D721Med (cell line): ENCODE measurements at places on chromosomes 16 and 17.

DNA sequence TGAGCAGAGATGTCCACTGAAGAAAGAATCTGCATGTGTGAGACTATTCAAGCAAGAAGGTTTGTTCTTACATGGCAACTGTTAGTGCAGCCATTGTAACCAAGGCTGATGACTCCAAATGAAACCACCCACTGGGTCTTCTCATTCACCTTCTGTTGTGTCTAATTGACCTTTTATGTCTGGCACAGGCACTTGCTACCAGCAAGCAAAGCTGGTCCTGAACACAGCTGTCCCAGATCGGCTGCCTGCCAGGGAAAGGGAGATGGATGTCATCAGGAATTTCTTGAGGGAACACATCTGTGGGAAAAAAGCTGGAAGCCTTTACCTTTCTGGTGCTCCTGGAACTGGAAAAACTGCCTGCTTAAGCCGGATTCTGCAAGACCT is 3.6 kb downstream of the CDC6 start:
- DNase-seq, result no peak

- peak; percentile 37 for DNase-seq
Measured at GRCh38 chr16:71426069-71426879, 15.6 kb downstream of the TLE7 start.

GRCh38 chr17:56021681-56022190 is 131.5 kb upstream of the ANKFN1 start:
- no peak for DNase-seq

GRCh38 chr17:49112936-49113335 is 19.6 kb upstream of the B4GALNT2 start:
- no peak for DNase-seq

DNA sequence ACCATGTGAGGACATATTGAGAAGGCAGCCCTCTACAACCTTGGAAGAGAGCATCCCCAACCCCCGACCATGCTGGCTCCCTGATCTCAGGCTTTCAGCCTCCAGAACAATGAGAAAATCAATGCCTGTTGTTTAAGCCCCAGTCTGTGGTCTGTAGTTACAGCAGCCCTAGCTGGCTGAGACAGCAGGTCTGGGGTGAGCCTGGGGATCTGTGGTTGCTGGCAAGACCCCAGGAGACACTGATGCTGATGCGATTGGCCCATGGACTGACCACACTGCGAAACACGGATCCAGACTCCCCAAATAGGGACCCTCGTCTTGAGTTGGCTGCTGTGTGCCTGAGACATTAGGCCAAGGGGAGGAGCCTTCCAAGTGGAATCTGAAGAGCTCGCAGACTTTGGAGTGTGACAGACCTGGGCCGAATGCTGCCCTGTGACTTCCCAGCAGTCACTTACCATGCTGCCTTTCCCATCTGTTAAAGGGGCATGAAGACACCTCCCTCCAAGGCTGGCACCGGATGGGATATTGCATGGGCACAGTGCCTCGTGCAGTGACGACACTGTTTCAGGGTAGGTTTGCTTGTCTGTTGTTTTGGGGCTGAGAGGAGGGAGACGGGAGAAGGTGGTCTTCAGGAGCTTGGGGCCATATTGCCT is 147.8 kb upstream of the RPL38 start:
- no peak for DNase-seq

GRCh38 chr17:21272881-21273792 is 11.4 kb upstream of the MAP2K3 start:
- no peak for DNase-seq

- no peak for DNase-seq
Measured at GRCh38 chr17:4293572-4293971, 29.8 kb upstream of the ANKFY1 start.

- DNase-seq, result no peak
Measured at GRCh38 chr17:33096161-33096560, 104.5 kb downstream of the SPACA3 start.

DNA sequence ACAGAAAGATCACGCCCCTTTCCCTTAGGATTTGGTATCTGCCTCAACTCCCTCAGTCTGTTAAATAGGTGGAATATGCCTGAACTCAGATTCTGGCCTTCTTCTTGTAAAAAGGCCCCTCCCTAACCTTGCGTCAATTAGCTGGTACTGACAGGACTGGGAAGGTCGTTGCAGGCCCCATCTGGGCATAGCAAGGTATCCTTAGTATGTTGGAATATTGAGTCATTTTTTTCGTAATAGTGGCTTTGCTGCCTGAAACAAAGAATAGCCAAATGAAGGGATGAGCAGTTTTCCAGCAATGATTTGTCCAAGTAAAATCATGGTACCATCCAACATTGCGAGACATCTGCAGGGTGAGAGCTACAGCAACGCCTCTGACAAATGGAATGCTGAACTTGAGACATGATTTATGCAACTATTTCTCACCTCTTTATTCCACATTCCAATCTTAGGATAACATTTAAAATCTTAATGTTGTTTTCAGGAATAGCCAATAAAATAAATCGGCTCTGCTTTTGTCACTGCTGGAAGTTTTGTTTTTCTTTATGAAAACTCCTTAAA is 39.3 kb upstream of the BRD7 start:
- DNase-seq, result no peak

DNA sequence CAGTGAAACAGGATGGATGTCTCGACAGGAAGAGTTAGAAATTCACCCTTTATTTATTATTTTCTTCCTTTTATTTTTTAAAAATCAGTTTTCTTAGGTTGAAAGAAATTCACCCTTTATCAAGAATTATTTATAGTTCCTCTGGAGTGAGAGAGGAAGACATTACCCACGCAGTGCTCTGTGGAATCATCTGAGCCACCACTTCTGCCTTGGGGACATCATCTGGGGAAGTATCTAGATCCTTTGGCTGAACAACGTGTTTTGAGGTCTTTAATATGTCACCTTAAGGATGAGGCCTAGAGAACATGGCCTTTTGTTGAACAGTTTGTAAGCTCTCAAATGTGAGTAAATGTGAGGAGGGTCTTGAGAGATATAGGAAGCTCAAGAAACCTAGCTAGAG is 183.3 kb downstream of the UTP18 start:
- DNase-seq, result no peak

DNA sequence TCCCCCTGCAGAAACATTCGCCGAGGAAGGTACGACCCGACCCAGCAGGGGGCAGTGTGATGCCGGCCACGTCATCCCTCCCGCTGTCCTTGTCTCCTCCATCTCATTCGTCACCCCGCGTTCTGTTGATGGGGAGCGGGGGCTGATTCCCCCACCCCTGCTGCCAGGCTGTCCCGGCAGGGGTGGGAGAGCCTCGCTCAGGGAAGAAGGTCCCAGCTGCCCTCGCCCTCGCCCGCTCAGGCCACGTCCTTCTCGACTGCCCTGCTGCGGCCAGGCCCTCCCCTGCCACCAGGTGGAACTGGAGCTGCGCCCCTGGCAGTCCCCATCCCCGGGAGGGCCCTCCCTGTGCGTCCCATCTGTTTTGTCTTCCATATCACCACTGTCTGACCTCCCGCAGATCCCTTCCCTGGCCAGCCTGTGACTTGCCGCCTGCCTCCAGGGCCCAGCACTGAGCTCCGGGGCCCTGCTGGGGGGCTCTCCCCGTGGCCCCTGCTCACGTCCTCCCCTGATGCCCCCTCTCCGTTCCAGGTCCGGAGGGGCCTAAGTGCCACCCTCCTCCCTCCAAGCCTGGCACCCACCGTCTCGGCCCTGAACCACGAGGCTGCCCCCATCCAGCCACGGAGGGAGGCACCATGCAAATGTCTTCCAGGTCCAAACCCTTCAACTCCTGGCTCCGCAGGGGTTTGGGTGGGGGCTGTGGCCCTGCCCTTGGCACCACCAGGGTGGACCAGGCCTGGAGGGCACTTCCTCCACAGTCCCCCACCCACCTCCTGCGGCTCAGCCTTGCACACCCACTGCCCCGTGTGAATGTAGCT is 20.6 kb downstream of the ADAM11 start:
- DNase-seq, result peak; percentile 80
